ENCODE measurements at places on chromosomes 6 and 20.

GRCh38 chr6:163483107-163483506 is 68.6 kb downstream of the QKI start:
- no peak for DNase-seq

DNA sequence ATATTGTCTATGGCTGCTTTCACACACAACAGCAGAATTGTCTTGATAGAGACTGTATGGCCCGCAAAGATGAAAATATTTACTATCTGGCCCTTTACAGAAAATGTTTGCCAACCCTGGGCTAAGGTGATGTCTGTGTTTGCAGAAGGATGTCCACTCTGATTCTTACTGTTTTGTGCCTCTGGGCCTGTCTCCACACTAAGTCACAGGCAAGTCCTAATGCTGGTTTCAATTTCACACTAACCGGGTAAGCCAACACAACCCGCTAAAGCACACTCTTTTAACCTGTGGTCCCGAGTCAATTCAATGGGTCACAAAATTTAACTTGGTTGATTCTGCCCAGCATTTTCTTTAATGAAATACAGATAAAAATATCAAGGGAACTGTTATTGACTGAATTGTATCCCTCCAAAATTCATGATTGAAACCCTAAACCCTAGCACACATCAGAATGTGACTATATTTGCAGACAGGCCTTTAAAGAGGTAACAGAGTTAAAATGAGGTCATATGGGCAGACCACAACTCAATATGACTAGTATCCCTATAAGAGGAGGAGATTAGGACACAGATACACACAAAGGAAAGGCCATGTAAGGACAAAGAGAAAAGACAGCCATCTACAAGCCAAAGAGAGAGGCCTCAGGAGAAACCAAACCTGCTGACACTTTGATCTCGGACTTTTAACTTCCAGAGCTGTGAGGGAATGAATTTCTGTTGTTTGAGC is 78.4 kb downstream of the FYN start:
- no peak for DNase-seq

GRCh38 chr20:64220420-64220819 is 35.1 kb upstream of the PCMTD2 start:
- no peak for DNase-seq

DNA sequence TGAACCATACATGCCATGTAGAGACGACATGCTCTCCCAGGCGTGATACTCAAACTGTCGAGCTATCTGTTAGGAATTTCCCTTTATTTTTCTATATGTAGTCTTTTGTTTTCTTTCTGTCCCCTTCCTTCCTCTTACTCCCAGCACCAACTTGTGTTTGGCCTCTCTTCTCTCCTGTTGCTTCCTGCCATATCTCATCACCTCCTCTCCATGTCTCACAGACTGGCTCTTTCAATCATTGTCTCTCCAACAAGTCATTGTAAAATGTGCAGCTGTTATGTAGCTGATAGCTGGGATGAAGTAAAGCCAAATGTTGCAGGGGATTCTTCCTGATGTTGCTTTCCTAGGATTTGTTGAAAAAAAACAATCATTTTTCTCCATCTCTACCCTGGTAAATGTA is 234.5 kb downstream of the TMEM242 start:
- no peak for DNase-seq

DNA sequence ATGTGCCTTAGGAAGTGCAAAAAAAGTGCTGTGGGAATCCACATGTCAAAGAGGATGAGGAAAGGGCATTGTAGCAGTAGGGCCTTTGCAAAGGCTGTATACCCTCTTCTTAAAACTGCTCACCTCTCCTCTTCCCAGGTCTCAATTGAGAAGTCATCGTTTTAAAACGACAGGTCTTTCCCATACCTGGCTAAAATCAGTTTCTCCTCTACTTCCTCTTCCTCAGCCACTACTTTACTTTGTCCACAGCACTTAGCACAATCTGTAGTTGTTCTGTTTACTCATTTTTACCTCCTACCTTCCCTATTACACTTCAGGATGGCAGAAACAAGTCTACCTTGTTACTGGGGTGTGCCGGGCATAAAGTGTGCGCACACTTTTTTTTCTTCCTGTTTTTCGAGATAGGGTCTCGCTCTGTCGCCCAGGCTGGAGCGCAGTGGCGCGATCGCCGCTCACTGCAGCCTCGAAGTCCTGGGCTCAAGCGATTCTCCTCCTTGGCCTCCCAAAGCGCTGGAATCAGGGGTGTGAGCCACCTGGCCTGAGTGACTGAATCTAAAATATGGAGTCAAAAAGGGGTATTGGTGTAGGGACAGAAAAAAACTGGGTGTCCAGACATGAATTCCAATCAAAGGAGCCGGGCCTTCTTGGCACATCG is 9.8 kb upstream of the ELOVL5 start:
- DNase-seq = no peak
